B cell (primary cell): ENCODE measurements at places on chromosomes 6 and 20.

- DNase-seq: no peak
Observed at GRCh38 chr20:38563802-38564431, 17.1 kb upstream of the ADIG start.

DNA sequence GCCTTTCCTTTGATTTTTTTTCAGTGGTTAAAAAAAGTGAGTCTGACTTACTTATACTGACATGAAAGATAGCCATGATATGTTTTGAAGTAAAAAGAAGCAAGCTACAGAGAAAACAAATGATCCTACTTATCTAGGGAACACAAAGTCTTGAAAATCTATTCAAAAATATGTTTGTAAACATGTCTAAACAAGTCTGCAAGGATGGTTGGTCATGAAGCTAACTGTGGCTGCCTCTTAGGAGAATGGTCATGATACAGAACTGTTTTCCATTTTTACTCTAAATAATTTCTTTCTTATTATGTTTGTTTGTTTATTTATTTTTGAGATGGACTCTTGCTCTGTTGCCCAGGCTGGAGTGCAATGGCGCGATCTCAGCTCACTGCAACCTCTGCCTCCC lies 21.5 kb downstream of the FERMT1 start:
- DNase-seq: no peak

GRCh38 chr20:51635680-51636079 lies 93.2 kb upstream of the NFATC2 start:
- DNase-seq: no peak

DNA sequence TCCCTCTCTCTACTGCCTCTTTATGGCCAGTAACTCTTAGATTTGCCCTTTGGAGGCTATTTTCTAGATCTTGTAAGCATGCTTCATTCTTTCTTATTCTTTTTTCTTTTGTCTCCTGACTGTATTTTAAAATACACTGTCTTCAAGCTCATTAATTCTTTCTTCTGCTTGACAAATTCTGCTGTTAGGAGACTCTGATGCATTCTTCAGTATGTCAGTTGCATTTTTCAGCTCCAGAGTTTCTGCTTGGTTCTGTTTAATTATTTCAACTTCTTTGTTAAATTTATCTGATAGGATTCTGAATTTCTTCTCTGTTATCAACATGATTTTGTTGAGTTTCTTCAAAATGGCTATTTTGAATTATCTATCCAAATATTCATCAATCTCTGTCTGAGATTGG lies 25.0 kb upstream of the SDCBP2 start:
- no peak for DNase-seq

DNA sequence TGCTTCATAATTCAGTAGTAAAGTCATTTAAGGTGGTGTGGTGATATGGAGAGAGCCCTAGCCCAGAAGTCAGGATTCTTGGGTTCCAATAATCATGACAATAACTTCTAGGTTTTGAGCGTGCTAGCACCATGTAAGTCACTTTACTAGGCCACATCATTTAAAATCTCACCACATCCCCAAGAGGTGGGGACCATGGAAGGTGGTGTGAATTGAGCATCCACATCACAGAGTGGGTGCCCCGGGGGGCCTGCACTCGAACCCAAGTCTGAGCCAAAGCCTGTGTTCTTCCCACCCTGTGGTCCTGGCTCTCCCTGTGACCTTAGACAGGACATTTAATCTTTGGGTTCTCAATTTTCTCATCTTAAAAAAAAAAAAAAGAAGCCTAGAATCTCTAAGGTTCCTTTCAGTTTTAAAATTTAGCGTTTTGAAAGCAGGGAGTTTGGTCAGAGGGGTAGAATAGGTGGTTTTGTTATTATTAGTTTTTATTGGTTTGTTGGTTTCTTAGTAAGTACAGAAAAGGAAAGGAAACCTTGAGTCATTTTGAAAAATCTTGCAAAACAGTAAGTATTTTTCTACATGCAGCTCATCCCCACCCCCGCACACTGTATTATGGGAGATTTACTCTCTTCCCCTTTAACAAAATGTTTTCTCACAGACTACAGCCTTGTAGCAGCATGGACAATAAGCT lies 26.4 kb downstream of the ARMC2 start:
- peak; percentile 22 for DNase-seq

DNA sequence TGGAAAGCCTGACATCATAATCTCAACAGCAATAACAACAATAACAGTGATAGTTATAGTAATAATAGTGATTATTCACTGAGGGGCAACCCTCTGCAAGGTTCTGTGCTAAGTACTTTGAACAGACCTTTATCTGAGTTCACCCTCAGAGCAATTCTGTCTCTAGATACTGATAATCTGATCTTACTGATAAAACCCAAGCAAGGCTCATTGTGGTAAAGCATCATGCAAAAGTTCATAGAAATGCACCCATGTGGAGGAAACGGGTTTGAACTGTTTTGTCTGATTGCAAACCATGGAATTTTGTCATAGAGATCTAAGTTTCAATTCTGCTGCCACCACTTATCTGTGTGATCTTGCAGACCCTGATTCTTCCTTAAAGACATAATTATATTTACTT lies 1.3 kb upstream of the KIAA0408 start:
- DNase-seq: no peak

- DNase-seq: peak; percentile 69
Observed at GRCh38 chr6:62013719-62014118, 272.3 kb downstream of the KHDRBS2 start.

- DNase-seq: peak; percentile 81
Observed at GRCh38 chr20:48620507-48621375, 207.1 kb downstream of the PREX1 start.

- DNase-seq: no peak
Observed at GRCh38 chr6:111687652-111688051, 82.0 kb upstream of the TRAF3IP2 start.

DNA sequence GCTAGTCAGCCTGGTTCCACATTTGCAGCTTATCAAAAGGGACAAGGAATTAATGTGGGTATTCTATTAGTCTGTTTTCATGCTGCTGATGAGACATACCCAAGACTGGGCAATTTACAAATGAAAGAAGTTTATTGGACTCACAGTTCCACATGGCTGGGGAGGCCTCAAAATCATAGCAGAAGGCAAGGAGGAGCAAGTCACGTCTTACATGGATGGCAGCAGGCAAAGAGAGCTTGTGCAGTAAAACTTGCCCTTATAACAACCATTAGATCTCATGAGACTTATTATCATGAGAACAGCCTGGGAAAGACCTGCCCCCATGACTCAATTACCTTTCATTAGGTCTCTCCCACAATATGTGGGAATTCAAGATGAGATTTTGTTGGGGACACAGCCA lies 689.1 kb upstream of the MARCKS start:
- DNase-seq: no peak

- no peak for DNase-seq
Observed at GRCh38 chr20:24537210-24537609, 67.8 kb downstream of the SYNDIG1 start.

- DNase-seq: no peak
Observed at GRCh38 chr6:136334465-136334846, 44.8 kb upstream of the BCLAF1 start.

DNA sequence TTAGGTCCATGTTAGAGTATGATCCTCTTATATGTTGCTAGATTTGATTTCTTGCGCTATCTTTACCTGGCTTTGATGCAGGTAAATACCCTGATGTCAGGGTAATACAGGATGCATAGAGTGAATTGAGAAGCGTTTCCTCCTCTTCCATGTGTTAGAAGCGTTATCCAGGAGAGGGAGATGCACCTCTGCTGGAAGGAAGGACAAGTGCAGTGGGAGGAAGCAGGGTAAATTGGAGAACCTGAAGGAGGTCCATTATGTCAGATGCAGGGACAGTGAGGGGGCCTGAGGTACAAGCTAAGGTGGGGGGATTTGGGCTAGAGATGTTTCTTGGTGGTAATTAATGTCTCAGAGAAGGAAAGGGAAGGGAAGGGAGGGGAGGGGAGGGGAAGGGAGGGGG lies 7.7 kb downstream of the SHLD1 start:
- DNase-seq: no peak

GRCh38 chr6:147108259-147108910 lies 95.8 kb upstream of the STXBP5 start:
- DNase-seq: no peak

GRCh38 chr6:170188571-170189001 lies 102.3 kb downstream of the DLL1 start:
- no peak for DNase-seq
